Stimulated activated CD4-positive, alpha-beta T cell treated with anti-CD3 and anti-CD28 coated beads, TNF-alpha, amount 100 ng/mL, for 24 hours (primary cell): ENCODE measurements at places on chromosomes 11 and 22.

GRCh38 chr11:26201411-26201810 lies 130.5 kb upstream of the ANO3 start:
- no peak for DNase-seq

GRCh38 chr11:614021-614622 lies 1.6 kb downstream of the IRF7 start:
- DNase-seq, result no peak

DNA sequence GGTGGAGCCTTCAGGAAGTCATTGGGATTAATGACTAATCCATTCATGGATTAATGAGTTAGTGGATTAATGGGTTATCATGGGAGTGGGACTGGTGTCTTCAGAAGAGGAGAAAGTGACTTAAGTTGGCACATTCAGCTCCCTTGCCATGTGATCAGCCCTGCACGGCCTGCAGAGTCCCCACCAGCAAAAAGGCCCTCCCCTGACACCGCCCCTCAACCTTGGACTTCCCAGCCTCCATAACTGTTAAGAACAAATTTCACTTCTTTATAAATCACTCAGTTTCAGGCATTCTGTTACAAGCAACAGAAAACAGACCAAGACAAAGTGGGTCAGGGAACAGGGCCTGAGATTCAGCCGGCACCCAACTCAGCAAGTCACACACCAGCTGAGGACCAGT lies 85.3 kb downstream of the MICAL3 start:
- DNase-seq, result no peak

- DNase-seq, result no peak
Observed at GRCh38 chr11:77287615-77288273, 13.7 kb downstream of the GDPD4 start.

DNA sequence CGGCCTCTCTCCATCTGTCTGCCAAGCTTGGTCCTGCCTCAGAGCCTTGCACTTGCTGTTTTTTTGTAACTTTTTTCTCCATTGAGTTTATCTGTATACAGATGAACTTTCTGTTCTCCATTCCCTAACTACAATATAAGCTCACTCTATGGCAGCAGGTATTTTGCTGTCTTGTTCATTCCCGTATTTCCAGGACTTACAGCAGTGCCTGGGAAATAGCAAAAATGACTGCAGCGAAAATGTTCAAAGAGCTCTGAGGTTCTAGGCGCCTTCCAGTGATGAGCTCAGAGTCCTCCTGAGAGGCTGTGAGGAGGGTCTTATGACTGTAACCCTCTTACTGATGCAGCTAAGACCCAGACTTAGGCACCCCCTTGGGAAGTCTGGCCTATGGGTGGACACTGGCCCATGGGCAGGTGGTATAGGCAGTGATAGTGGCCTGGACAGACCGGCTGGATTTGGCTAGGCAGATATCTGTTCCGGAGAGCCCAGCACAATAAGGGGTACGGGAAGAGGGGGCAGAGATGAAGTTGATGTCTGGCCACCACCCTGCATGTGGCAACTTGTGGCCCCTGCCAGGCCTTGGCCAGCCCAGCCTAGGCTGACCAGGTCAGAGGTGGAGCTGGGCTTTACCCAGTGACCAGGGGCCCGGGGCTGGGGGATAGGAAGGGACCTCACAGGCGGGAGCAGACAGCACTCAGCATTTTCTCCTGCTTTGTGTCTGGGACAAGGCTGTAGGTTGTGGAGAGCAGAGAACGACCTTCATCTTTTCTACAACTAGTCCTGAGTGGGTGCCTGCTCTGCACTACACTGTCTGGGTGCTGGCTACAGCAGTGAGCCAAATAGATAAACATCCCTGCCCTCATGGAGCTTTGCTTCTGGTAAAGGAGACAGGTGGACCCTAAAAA lies 4.6 kb downstream of the ATF4 start:
- DNase-seq, result no peak

- no peak for DNase-seq
Observed at GRCh38 chr11:119550053-119550752, 127.2 kb upstream of the THY1 start.

DNA sequence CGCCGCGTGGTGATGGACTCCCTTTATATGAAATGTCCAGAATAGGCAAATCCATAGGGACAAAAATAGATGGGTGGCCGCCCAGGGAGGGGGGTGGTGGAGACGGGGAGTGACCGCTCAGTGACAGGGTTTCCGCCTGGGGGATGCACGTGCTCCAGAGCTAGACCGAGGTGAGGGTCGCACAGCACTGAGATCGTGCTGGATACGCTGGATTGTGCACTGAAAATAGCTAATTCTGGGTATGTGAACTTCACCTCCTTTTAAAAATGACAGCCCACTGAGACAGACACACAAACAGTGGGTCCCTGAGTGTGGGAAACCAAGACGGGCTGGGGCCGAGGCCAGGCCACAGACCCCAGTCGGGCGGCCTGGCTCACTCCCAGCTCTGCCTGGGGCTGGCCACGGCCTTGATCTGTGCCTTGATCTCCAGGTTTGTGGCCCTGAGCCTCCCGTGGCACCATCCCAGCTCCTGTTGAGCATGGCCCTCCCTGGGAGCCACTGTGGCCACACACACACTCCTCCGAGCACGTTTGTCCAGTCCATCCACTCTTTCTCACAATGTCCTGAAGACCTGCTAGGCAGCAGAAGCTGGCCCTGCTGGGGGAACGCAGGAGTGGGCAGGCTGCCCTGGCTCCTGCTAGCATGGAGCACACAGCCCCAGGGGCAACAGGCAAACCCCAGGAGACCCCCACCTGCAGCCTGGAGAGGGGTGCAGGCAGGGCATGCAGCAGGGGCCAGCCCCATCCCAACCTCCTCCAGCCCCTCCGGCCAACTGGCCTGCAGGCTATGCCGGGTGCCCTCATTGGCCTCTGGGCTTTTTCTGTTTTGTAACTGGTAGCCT lies 41.0 kb upstream of the TH start:
- no peak for DNase-seq

DNA sequence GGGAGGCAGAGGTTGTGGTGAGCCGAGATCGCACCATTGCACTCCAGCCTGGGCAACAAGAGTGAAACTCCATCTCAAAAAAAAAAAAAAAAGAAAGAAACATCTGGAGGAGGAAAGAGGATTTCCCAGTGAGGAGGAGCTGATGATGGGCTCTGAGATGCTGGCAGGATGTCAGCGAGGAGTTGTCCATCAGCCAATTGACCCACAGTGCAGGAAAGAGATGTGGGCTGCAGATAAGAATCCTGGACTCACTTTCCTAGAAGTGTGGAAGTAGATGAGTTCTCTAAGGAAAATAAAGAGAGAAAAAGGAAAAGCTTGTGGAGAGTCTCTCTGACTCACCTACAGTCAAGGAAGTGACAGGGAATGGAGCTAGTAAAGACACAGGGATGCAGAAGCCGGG lies 9.7 kb downstream of the IZUMO1R start:
- DNase-seq, result no peak

- DNase-seq, result no peak
Observed at GRCh38 chr11:38835966-38836365, 2237.9 kb upstream of the RAG2 start.

GRCh38 chr11:116046127-116046526 lies 541.9 kb upstream of the CADM1 start:
- no peak for DNase-seq

DNA sequence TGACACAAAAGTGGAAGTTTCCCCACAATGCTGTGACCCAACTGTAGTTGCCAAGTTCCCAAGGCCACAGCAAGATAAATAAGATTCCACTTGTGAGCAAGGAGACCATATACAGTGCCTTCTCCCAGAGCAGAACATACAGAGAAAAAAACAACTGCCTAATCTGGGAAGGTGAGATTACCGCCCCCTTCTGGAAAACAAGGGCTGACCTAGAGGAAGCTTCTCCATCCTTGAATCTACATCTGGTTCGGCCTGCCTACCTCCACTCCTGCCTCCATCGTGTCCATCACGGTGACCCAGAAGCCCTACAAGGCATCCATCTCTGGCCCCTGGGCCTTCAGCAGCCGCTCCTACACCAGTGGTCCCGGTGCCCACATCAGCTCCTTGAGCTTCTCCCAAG lies 6.1 kb upstream of the RNASEH2C start:
- no peak for DNase-seq

GRCh38 chr11:121223161-121223560 lies 69.4 kb upstream of the SC5D start:
- DNase-seq, result no peak

- DNase-seq, result no peak
Observed at GRCh38 chr11:68399916-68400315, 60.6 kb upstream of the PPP6R3 start.

DNA sequence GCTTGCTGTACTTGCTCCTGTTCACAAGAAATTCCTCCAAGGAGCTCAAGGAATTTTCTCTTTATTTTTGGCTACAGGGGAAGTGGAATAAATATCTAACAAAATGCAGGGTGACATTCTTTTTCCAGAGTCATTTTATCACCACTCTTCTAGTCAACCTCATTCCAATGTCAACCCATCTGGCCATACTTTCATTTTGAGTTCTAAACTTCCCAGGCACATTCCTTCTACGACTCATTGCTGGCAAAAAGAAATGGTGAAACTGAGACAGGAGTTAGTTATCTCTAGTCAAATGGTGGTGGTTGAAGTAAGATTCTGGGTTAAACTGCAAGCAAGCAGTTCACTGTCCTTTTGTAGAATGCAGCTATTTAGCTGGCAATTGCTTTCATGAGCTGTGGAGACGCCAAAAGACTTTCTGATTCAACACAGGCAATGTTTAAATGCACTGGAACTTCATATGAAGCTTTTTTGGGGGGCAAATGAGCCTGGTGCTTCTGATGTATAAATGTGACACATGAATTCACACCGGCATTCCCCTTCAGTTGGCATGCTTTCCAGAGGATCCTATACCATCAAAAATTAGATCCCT lies 304.6 kb downstream of the CADM1 start:
- no peak for DNase-seq

GRCh38 chr11:8090756-8091155 lies 9.7 kb downstream of the TUB start:
- no peak for DNase-seq

DNA sequence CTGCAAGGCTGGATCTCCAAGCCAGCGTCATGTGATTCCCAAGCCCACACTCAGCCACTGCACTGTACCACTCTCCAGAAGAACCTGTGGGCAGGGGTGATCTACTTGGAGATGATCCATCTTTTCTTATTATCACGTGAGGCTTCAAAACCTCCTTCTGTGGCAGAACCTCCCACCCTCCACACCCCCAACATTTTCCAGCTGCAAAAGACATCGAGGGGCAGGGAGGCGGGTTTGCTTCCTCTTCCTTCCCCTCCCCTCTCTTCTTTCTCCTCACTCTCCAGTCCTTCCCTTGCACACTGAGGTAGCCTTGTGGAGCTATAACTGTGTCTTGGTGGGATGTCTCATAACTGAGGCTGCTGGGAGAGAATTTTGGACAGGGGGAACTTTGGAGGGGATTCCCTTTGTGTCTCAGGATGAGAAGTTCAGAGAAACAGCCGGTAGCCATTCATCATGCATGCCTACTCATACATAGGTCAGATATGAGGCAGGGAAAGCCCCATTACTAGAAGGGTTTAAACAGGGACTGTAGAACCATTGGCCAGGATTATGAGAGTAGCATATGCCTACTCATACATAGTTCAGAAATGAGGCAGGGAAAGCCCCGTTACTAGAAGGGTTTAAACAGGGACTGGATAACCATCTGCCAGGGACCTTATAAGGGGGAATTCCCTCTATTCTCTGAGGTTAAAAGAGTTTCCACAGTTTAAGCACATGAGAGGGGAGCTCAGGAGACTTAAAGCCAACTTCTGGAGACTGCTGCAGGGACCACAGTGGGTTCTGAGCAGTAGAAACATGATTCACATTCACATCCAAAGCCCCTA lies 420.7 kb upstream of the CADM1 start:
- DNase-seq, result no peak

DNA sequence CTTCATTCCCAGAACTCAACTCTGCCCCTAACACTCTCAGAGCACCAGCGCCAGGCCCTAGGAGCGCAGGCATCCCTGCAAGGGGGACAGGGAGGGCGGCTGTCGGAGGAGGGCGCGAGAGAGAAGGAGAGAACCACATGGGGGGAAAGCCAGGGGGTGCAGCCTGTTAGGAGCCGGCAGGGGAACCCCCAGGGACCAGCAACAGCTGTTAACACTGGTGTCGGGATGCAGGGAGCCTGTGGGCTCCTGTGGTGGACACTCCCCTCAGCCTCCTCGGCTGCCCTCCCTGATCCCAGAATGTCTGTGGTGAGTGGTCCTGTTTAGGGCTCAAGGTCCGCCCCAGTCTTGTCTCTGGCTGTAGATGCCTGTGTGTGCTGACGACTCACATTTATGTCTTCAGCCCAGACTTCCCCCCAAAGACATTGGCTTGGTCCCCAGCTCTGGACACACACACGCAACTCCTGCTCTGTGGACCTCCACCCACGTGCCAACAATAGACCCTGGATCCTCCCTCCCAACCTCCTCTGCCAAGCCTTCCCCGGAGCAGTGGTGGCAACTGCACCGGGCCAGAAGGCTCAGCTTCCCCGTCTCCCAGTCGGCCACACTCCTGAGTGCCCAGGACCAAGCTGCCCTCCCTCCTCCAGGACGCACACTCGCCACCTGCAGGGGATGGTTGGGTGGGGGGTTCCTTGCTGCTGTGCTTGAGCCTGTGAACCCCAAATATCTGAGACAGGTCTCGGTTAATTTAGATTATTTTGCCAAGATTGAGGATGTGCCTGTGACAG lies 817 bp upstream of the IFITM5 start:
- no peak for DNase-seq

DNA sequence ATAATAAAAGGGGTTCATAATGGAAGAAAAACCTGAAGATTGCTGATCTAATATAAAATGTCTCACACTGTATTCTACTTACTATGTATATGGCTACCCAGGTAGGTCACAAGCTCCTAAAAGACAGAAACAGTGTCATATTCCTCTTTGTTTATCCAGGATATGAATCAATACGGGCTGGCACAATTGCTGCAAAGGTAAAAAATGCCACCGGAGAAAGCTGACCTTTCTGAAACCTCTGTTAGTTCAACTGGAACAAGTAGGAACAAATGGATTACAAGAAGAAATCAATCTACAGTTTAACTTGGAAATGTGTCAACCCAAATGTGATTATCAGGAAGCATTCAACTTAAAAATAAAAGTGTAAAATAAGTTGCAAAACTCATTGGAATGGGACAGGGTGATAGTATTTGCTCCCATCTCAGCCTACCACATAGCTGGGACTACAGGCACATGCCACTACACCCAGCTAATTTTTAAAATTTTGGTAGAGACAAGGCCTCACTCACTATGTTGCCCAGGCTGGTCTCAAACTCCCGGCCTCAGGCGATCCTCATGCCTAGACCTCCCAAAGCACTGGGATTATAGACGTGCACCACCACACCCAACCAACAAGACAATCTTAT lies 27.6 kb downstream of the SLC35F2 start:
- DNase-seq, result no peak

- no peak for DNase-seq
Observed at GRCh38 chr11:64868904-64869570, 9.4 kb downstream of the EHD1 start.

GRCh38 chr11:87451395-87451794 lies 413.7 kb downstream of the TMEM135 start:
- DNase-seq, result no peak

GRCh38 chr22:26327306-26327705 lies 101.8 kb upstream of the ASPHD2 start:
- no peak for DNase-seq

GRCh38 chr11:9808943-9809342 lies 145.1 kb downstream of the SWAP70 start:
- no peak for DNase-seq

GRCh38 chr11:117572671-117573070 lies 224.3 kb downstream of the DSCAML1 start:
- DNase-seq, result no peak
